ENCODE measurements at places on chromosomes 5 and 9. TPM values are rescaled to one million over a fixed set of nuclear protein-coding genes. Genes with fewer than 3 reads are reported as not detected.

CBY3 gene
- total RNA-seq: not detected

CDH18 gene
- total RNA-seq: not detected

AGXT2 gene
- total RNA-seq: not detected

PKN3 gene
- total RNA-seq: 13.6 TPM

CDH9 gene
- not detected for total RNA-seq

SNCB gene
- not detected for total RNA-seq

PCDHA9 gene
- under 0.01 TPM for total RNA-seq

KIF24 gene
- total RNA-seq: 2.1 TPM

ZNF484 gene
- 9.6 TPM for total RNA-seq

NR5A1 gene
- total RNA-seq: not detected

ZNF658 gene
- 2.5 TPM for total RNA-seq

SLC46A2 gene
- total RNA-seq: not detected

CFAP77 gene
- not detected for total RNA-seq

NDST1 gene
- 65.0 TPM for total RNA-seq

FOXD4L5 gene
- not detected for total RNA-seq

KCNIP1 gene
- total RNA-seq: 3.1 TPM

DNA sequence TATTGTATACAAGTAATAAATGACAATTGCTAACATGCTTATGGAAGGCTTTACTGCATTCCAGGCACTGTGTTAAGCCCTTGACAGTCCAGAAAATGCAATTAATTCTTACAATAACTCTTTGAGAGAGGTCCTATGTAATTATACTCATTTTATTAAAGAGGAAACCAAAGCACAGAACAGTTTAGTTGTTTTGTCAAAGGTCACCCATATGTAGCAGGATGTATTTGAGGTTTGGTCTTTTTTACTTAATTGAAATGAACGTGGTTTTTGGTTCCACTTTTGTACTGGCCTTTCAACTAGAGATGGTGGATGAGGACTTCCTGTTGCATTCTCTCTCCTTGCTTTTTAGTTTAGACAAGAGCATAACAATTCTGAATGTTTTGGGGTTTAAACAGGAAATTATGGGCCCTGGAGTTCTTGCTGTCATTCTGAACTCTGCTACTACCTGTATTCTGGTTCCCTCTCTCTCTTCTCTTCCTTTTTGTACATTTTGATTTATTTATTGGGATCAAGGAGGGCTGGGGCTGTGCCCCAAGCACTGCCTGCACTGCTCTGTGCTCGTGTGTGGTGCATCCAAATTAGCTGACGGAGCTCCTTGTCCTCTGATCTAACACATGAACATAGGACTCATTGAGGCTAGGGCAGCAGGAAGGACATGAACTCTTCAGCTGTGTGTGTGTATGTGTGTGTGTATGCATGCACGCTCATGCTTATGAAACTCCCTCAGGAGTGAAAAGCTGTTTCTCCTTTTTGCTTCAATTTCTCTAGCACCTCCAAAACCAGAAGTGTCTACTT, 47.4 kb downstream of the SLC28A3 start:
- no peak for DNase-seq

DNA sequence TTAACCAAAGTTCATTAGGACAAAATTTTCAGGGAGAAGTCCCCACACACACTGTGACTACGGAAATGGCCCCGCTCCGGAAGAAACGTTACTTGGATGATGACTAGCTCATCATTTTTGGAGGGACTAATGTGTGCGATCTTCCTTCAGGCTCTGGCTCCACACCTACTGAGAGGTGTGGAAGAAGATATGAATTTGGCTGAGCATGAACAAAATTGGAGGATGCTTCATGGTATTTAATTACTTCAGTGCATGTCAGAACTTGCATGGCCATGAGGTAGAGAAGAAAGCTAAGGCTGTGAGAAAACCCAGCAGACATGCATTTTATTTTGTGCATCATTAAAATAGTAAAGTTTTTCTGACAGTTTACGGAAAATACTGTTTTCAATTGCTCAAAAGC, 202.1 kb upstream of the TLE4 start:
- DNase-seq: no peak

- DNase-seq: no peak
Observed at GRCh38 chr9:133669182-133669801, 33.1 kb downstream of the DBH start.

GRCh38 chr9:68522954-68523353, 17.7 kb downstream of the TMEM252 start:
- no peak for DNase-seq

DNA sequence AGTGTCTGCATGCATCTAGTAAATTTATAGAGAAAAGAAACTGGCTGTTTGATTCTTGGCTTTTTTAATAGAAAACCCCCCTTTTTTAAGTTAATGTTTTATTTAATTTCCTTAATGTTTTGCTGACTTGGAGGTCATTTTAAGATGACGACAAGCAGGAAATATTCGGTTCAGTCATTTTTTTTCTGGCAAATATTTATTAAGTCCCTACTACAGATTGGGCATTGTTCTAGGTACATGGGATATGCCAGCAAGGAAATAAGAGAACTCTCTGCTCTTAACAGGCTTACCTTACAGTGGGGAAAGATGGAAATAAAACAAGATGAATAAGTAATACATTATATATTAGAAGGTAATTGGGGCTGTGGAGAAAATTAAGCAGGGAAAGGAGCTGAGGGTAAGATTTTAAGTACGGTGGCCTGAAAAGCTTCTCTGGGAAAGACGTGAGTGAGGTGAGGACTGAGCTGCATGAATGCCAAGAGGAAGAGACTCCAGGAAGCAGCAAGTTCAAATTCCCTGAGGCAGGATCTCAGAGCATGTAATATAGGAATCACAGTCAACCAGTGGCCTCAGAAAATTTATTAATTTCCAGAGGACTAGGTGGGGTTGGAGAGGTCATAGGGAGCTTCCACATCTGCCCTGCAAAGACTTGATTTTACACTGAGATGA, 316.0 kb upstream of the DAP start:
- DNase-seq: no peak

- DNase-seq: no peak
Observed at GRCh38 chr5:58459146-58460001, 512 bp downstream of the PLK2 start.

GRCh38 chr9:72401396-72401795, 36.4 kb upstream of the ZFAND5 start:
- no peak for DNase-seq

- peak; percentile 42 for DNase-seq
Observed at GRCh38 chr5:10030219-10030831, 219.4 kb downstream of the ATPSCKMT start.

DNA sequence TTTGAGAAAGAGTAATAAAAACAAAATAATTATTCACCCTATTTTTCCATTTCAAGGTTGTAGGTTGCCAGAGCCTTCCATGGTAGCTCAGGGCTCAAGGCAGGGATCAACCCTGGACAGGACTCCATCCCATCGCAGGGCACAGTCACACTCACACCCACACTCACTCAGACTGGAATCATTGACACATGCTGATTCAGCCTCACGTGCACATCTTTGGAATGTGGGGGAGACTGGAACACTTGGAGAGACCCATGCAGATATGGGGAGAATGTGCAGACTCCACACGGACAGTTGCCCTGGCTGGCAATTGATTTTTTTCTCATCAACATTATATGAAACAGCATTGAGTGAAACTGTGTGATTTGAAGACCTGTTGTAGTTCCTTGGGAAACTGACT, 234.1 kb downstream of the ADGRV1 start:
- DNase-seq: no peak

DNA sequence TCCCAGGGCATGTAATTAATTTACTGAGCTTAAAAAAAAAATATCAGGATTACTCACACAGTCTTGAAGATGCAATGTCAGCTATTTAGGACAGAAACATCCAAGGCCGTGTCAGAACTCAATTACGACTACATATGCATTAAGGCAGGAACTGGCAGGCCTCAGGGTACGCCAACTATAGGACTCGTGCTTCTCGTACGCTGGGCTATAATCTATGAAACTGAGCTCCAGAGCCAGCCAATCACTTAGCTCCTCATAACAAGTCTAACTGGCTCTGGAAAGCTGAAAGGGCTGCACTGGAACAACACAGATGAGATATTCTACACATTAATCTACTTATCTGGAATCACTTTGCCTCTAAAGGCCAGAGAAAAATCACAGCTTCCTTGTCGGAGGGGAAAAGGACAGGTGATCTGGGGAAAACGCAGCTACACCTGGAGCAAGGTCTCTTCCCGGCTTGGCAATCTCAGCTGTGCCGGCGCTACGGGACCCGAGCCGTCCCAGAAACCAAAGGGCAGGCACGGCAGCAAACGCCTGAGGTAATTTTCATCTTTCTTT, 212.0 kb downstream of the DEPDC1B start:
- DNase-seq: no peak

GRCh38 chr5:132747616-132748440, 602 bp downstream of the CCNI2 start:
- peak; percentile 44 for DNase-seq

- no peak for DNase-seq
Observed at GRCh38 chr9:68747043-68747533, 42.0 kb downstream of the PIP5K1B start.

- no peak for DNase-seq
Observed at GRCh38 chr5:95892784-95893354, 68.8 kb downstream of the ELL2 start.

DNA sequence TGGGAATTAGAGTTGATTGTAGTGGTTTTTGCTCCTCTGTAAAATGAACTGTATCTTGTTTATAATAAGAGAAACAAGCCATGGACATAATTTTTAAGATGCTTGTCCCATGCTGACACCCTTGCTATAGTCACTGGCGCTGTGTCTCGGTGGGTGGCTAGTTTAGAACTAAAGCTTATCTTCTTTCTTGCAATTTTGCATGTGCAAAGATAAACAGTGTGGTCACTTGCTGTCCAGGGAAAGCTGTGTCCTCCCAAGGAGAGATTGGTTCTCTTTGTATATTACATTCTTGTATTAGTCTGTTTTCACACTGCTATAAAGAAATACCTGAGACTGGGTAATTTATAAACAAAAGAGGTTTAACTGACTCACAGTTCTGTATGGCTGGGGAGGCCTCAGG, 143.8 kb downstream of the MELK start:
- peak; percentile 80 for DNase-seq

DNA sequence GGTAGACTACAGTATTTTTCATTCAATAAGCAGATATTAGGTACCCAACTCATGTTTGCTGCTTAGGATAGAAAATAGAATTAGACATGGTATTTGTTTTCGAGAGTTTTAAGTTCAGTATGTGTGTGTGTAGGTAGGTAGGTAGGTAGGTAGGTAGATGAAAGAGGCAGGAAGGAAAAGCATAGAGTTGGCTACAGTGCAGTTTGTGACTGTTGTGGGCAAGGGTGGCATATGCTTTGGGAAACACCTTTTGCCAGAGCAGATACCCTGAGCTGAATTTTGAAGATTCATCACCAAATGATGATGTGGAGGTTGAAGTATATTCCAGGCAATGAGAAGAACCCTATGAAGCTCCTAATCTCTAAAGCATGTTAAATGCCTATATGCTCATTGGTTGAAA, 20.0 kb upstream of the PCSK5 start:
- no peak for DNase-seq

DNA sequence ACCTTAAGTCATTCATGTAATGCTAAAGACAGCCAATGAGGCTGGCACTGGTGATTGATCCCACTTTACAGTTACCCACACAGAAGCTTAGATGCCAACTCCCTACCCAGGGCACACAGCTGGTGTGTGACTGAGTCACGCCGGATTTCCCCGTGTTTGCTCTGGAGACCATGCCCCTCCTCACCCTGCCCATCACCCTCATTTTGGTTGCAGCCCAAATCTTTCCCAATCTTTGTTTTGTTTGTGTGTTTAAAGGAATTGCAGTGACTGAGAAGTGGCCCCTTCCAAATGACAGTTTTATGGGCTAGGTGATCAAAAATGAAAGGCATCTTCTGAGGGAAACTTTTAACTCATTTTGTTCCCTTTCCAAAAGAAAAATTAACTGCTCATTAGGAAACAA, 10.9 kb downstream of the FBXL7 start:
- DNase-seq: no peak

- DNase-seq: peak; percentile 89
Observed at GRCh38 chr5:65801352-65801783, 79.4 kb downstream of the NLN start.

GRCh38 chr5:130323804-130324454, 419.7 kb downstream of the CHSY3 start:
- no peak for DNase-seq

DNA sequence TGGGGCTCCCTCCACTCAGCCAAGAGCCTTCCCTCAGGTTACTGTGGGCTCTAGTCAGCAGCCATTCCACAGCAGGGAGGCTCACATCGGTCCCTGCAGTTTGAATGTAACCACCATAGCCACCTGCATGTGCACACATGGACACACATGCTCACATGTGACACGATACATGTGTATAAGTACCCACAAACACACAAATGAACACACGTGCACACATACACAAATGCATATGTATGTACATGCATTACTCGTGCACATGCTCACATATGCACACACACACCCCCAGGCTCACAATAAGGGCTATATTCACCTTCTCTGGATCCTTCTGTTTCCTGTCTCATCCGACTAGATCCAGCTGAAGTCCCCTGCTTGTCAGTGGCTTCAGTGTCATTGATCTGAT, 36.2 kb downstream of the UBE2QL1 start:
- no peak for DNase-seq

DNA sequence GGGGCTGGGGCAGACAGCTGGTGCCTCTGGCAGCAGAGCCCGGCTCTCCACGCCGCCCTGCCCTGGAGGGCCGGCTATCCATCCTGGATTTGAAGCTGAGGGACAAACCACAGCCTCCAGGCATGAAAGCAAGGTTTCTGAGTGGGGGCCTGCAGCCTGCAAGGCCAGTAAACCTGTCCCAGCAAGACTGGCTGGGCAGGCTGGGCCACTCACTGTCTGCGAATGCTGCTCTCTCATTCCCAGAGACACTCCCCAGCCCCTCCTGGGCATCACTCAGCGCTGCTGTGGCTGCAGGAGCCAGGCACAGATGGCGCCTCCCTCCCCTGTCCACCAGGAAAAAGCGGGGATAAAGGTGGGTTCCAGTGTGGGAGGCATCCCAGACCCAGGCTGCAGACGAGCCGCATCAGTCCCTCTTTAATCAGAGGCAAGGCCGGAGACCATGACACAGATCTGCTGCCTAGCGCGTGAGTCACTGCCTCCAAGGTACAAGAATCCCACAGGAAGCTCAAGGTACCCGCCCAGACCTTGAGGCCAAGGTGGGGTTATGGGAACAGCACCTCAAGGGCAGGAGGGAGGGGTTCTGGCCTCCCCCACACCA, 118.0 kb downstream of the VAV2 start:
- DNase-seq: peak; percentile 54

- DNase-seq: no peak
Observed at GRCh38 chr5:104347119-104347708, 784.6 kb upstream of the NUDT12 start.

DNA sequence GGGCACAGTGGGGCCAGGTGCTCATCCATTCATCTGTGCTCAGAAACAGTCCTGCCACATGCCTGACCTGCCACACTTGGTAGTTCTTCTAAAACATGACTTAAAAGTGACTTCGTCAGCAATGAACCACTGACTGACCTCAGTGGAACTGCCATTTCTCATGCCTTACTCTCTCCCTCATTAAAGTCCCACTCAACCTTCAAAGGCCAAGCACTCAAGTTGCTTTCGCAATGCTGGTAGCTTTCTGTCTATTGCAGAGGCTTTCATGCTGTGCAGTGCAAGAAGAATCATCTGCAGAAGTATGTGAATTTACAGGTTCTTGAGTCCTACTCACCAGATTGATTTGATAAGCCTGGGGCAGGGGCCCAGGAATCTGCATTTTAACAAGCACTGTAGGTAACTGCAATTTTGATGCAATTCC, 23.9 kb downstream of the B4GALT1 start:
- no peak for DNase-seq

- DNase-seq: peak; percentile 40
Observed at GRCh38 chr5:153618867-153619266, 128.4 kb downstream of the GRIA1 start.

Data from SJSA1 (cell line).